ENCODE measurements at places on chromosomes 7 and 10.

- DNase-seq, result no peak
These were observed 11.4 kb downstream of the GIMAP6 start for GRCh38 chr7:150620617-150621371.

DNA sequence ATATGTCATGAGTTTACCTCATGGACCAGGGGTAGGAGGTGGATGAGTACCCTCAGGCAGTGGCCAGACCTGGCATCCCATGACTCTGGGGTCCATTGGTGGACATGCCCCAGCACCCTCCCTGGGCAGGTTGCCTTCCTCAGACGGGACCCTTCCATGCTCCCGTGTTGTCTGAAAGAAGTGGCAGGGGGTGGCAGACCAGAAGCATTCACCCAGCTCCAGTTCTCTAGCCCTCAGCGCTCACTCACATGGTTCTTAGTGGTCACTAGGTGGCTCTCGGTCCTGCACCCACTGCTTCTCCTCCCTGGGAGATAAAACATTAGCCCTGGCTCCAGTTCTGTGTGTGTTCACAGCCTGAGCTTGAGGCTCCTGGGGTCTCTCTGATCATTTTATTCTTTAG lies 6.0 kb downstream of the RBP3 start:
- DNase-seq, result no peak

DNA sequence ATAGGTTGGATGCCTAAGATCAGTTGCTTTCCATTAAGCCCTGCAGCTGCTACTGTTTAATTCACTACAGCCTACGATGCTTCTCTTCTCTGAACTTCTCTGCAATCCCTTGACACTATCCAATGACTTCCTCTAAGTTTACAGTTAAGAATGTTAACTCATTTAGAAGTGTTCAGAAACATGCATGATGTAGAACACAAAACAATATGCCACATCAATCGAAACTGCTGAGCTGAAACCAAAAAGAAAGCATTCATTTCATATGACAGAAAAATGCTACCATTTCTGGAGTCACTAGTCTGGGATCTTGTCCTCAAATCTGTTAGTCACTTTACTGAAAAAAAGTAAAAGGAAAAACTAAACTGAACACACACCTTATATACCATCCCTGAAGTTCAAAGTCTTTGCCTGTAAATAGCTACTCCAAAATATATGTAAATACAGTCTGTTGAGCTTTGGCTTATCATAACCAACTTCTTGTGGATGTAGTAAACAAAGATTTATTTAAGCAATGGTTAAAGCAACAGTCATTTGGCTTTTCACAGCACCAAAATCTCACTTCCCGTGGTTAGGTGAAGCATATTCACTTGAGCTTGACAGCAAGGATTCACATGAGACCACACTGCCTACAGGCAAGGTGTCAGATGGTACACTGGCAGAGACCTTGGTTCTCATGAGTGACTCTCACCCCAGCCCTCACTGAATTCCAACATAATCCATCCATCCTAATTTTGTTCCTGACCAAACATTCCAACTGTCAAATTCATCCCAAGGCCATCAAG lies 187.0 kb downstream of the PPP1R17 start:
- no peak for DNase-seq

DNA sequence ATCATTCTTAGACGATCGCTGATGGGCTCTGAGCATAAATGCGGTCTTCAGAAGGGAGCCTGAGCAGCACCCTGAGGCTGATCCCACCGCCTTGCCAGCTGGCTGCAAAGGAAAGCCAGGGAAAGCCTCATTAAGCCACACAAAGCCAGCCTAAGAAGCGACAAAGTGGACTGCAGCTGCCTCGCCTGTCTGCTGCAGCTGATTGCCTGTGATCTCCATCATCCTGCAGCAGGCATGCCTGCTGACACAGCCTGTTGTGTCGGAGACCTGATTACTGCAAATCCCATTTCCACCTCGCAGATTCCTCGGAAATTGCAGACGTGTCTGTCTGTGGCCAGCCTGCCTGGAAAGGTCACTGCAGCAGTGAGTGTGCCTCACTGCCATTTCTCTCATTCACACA lies 1087.0 kb upstream of the AUTS2 start:
- no peak for DNase-seq

GRCh38 chr10:49136525-49136924 lies 2.7 kb upstream of the FAM170B start:
- no peak for DNase-seq

- DNase-seq, result no peak
These were observed 4.9 kb upstream of the ADIRF start for GRCh38 chr10:86963341-86963919.
